NCI-H1105 treated with DMSO at 0.1 percent for 48 hours (cell line): ENCODE measurements at places on chromosomes 11 and 22.

DNA sequence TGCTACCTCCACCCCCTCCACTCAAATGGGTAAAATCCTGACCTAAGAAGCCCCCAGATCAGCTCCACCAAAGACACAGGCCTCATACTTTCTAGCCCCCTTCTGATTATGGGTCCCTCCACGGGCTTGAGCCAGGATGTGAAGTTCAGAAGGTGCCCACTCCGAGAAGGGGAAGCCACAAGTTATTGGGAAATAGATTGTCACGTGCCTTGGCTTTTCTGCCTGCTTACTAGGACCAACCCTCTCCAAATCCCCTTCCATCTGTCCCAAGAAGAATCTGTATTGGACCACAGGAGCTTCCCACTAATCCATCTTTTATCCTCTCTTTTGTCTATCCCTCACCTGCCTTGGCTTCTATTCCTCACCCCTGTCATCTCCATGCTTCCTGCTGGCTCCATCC, 3.0 kb upstream of the NRGN start:
- DNase-seq, result no peak

GRCh38 chr22:32691101-32691500, 110.4 kb upstream of the TIMP3 start:
- DNase-seq, result no peak

DNA sequence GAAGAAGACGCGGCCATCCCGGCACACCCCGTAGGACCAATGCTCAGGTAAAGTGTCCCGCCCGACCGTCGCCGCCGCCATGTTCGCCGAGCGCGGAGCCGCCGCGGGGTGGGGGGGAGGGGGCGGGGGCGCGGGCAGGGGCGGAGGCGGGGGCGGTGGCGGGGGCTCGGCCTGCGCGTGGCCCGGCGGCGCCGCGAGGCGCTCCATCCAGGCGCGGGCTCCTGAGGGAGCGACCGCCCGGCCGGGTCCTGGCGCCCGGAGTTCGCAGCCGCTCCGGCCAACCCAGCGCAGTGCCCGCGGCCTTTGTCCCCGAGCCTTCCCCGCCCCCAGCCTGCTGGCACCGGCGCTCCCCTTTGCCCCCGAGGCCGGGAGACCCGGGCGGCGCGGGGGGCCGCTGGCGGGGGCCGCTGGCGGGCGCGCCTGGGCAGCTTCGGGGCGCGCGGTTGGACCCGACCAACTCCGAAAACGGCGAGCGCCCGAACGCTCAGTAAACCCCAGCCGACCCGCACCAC, at the start of gene PLEKHA7:
PLEKHA7 (minus strand) TSS at position 94 of the 512 bp plus-strand sequence; CDS start at position 81, 13 bp downstream.
- DNase-seq, result peak; percentile 34

DNA sequence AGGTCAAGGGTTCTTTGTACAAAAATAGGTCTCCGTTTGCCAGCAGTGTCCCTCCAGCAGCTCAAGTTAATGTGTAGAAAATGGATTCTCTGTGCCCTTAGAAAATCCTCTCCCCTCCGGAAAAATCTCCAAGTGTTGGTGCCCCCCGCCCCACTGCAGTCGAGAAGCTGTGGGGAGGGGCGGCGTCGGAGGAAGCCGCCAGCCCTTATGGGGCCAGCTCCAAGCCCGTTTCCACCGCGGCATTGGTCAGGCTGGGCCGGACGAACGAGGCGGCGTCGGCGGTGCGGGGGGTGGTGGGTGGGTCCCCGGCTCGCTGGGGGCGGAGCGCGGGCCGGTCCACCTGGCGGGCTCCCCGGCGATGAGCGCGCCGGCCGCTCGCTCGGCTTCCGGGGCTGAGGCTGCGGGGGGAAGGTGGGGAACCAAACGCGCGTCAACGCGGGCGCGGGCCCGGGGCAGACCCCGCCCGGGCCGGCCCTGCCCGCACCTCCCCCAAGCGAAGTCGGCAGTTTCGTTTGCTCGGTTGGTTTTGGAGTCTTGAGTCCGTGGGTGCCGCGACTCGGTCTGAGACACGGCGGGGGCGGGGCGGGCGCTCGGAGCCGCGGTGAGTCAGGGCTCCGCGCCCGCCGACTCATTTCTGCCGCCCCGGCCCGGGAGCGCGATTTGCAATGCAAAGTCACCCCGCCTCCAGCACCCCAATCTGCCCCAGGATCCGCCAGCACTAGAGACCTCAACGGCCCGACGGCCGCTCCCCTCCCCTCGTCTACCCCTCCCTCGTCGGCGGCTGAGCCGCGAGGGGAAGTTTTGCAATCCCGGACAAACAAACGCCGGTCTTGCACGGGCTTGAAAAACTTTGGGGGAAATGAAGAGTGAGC, 1.4 kb downstream of the ASCL2 start:
- DNase-seq, result peak; percentile 54

GRCh38 chr22:36425977-36426523, 38.3 kb upstream of the MYH9 start:
- no peak for DNase-seq

- DNase-seq, result no peak
These were observed 3.3 kb upstream of the ADA2 start for GRCh38 chr22:17222503-17222902.

- no peak for DNase-seq
These were observed at the start of gene CABP2 for GRCh38 chr11:67522844-67523555. CABP2 (minus strand) TSS chr11:67523446; CDS start chr11:67523326, 120 bp downstream.

GRCh38 chr11:46397526-46397925, 6.0 kb upstream of the CHRM4 start:
- no peak for DNase-seq

GRCh38 chr22:38249301-38249700, 23.5 kb downstream of the TMEM184B start:
- no peak for DNase-seq

DNA sequence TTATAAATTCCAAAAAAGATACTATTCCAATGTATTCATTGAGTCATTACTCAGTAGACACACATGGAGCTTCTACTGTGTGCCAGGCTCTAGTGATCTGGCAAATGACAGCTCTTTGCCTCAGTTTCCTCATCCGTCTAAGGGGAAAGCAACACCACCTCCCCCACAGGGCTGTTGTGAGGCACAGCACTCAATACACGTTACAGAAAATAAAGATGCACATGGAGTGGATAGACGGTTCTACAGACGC, 6.5 kb upstream of the MALAT1 start:
- no peak for DNase-seq

GRCh38 chr11:1924181-1924580, 4.7 kb downstream of the TNNT3 start:
- no peak for DNase-seq

DNA sequence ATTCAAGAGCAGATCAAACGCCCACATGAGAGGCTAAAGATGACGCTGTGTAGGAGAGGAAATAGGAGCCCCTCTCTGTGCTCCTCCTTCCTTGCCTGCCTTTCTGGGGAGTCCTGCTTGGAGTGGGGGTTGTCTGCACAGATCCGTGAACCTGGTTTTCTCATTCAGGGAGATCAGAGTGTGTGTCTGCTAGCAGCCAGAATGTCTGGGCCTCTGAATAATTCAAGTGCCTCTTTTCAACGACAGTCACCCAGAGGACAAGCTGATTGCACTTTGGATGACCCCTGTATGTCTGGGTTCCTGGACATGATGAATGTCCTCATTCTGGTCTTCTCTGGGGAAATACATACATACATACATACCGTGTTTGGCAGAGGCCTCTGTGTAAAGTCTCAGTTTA, 592.5 kb upstream of the B3GAT1 start:
- DNase-seq, result no peak
